ENCODE measurements at places on chromosomes 12 and 14.

DNA sequence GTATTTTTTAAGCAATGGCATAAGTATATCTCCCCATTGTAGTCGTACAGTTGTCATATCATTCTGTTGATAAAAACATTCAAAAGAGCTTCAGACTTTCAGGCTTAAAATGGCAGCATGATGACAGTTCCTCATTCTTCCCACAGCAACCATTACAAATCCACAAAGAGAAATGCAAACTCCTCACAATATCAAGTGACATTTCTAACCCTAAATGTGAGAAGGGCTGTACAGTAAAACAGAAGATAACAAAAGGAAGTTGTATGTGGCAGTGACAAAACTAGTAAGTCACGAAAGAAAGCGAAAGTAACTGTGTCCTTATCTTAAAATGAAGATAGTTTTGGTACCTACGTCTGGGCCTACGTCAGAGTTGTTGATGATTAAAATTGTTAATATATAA lies 46.7 kb downstream of the GXYLT1 start:
- no peak for DNase-seq

- DNase-seq, result peak; percentile 4
Observed at GRCh38 chr12:62260733-62261683, 804 bp downstream of the USP15 start.

DNA sequence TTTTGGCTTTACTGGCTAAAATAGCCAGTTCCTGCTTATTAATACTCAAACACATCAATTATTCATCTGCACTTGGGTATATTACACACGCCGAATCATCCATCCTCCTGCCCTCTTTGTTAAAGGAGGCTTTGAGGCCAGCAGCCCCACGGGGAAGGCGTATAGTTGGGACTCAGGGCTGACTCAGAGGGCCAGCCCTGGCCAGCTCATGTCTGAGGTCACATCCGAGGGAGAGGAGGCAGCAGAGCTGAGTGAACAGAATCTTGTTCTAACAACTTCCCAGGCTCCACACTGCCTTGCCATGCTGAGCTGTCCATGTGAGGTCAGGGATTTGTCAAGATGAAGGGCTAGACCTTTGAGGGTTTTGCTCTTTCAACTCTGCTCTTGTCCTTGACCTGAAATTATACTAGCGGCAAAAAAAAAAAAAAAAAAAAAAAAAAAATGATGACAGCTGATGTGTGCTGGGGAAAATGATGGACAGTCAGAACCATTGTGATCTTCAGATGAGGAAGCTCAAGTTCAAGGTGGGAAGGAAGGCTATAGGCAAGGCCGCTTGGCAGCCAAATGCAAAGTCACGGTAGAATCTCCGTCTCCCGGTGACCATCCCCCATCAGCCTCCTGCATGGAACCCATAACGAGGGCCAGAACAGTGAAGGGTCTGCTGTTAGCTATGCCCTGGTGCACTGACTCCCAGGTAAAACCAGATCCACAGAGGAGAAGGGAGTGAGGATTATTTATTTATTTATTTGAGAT lies 12.5 kb upstream of the MARK3 start:
- DNase-seq, result peak; percentile 74

GRCh38 chr14:54106661-54107377 lies 150.2 kb upstream of the BMP4 start:
- DNase-seq, result peak; percentile 86

- DNase-seq, result no peak
Observed at GRCh38 chr14:69693145-69693544, 73.8 kb upstream of the SRSF5 start.

GRCh38 chr12:26696613-26697092 lies 136.3 kb downstream of the ITPR2 start:
- no peak for DNase-seq

DNA sequence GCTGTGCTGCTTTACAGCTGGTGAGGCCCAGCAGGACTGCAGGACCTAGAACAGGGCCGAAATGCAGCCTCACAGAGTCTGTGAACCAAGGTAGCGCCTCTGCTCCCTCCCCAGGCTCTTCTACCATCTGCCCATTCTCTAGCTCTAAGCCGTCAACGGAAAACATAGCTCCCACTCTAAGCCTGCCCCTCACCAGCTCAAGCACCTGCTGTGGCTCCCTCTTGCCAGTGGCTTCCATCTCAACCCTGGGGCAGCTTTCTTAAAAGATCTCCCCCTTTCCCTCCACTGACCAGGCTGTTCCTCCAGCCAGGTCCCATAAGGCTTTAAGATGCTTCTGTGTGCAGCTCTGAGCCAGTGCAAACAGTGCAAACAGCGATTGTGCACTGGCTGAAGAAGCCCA lies 61.3 kb downstream of the RFLNA start:
- no peak for DNase-seq

GRCh38 chr14:50906326-50907065 lies 34.6 kb downstream of the ABHD12B start:
- DNase-seq, result no peak

- DNase-seq, result no peak
Observed at GRCh38 chr12:99609455-99610181, 37.9 kb upstream of the GARIN6 start.

- no peak for DNase-seq
Observed at GRCh38 chr14:32941668-32942065, 3.0 kb downstream of the NPAS3 start.

DNA sequence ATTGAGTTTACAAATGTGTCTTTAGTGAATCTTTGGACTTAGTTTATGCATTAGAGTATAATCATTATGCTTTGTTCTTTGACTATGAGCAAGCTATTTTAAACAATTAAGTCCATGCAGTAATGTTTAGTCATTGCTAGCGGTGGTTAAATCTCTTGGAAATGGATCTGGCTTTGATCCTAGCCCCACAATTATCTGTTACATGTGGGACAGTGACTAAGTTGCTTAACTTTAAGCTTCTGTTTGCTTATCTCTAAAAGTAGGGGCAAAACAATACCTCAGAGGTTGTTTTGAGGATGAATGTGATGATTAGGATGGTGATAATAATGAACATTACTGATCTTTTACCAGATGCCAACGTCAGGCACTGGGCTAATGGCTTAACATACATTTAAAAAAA lies 124.2 kb downstream of the NPAS3 start:
- DNase-seq, result no peak

GRCh38 chr12:62848418-62848817 lies 86.5 kb downstream of the PPM1H start:
- peak; percentile 72 for DNase-seq

- no peak for DNase-seq
Observed at GRCh38 chr12:8559676-8560075, 19.0 kb upstream of the CLEC4E start.

DNA sequence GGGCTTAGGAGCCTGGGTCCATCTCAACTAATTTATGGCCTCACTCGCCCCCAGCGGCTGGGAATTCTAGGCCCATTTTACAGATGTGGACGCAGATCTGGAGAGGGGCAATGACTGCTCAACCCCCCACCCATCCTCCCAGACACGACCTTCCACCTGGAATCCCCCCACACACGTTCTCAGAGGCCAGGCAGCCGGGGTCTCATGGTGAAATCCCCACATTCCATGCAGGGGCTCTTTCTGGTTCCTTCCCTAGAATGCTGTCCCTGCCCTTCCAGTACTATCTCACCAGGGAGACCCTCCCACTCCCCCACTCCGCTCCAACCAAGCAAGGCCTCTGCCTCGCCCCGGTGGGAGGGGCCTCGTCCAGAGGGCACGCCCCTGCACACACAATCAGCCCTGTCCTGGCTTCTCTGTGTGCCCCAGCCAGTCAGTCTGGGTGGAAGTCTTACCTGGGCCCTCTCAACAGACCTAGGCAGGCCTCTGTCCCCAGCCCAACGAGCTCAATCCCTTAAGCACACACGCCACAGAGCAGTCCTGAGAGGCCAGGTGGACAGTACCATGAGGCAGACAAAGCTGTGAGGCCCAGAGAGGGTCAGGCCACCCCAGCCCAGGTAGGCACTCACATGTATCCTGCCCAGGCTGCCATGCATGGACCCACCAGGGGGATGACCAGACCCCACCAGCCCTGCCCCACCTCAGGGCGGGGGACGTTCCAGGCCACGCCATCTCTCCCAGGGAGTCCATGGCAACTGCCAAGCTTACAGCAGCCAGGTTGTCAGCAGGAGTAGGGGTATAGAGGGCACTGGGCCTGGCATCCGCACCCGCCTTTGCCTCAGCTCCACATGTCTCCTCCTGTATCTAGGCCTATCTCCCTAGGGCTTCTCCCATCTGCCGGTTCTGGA lies 1.3 kb upstream of the ANKRD9 start:
- DNase-seq, result no peak

- no peak for DNase-seq
Observed at GRCh38 chr14:28059254-28059653, 707.3 kb upstream of the FOXG1 start.

DNA sequence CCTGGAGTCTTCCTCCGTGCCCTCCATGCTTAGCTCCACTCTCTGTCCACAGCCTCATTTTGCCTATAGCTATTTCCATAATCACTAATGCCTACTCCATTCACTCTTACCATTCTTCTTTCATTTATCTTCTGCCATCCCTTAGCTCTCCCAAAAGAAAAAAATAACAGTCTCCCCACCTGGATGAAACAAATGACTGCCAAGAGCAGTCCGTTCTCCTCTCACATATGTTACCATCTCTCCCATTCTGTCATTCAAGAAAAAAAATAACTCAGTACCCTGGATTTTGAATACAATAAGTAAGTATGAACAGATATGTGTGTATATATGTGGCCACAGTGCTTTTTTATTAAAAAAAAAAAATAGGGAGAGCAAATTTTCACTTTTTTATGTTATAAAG lies 13.2 kb downstream of the DUSP16 start:
- no peak for DNase-seq

DNA sequence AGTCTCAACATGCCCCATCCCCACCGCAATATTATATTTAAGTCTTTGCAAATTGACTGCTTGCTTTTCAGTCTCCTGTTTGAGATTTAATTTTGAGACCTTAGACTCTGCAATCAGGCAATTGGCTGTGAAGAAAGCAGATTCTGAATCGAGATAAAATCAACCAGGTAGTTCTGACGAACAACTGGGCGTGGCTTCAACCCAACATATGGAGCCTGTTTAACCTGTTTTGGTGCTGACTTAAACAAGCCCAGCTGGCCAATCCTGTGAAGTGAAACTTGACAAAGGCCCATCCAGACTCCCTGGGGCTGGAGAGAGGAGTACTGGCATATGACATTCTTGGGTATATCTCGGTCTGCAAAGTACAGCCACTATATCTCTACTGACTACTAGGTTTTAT lies 9.8 kb upstream of the CIPC start:
- DNase-seq, result no peak

DNA sequence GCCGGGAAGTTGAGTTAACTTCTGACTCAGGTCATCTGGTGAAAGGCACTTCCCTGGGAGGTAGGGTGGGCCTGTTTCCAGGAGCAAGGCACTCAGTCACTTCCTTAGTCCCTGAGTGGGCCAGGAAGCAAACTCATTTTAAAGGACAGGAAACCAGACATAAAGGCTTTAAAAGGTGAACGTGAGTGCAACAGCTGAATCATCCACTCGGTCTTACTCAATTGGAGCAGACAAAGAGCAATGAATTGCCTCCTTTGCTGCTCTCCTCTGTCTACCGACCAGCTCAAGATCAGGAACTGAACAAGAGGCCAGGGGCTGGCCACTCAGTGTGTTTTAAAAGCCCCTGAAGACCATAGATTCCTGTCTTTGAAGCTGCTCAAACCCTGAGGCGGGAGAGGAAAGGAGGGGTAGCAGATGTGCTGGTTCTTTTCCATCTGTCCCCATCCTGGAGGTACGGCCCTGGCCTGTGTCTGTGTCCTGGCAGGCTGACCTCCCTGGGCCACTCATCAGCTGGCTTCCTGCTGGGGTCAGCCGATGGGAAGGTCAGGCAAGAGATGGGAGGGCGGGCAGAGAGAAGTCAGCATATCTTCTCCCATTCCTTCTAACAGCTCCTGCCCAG lies 148.9 kb downstream of the PPM1H start:
- peak; percentile 48 for DNase-seq

GRCh38 chr12:59452259-59452658 lies 143.6 kb upstream of the SLC16A7 start:
- peak; percentile 69 for DNase-seq

DNA sequence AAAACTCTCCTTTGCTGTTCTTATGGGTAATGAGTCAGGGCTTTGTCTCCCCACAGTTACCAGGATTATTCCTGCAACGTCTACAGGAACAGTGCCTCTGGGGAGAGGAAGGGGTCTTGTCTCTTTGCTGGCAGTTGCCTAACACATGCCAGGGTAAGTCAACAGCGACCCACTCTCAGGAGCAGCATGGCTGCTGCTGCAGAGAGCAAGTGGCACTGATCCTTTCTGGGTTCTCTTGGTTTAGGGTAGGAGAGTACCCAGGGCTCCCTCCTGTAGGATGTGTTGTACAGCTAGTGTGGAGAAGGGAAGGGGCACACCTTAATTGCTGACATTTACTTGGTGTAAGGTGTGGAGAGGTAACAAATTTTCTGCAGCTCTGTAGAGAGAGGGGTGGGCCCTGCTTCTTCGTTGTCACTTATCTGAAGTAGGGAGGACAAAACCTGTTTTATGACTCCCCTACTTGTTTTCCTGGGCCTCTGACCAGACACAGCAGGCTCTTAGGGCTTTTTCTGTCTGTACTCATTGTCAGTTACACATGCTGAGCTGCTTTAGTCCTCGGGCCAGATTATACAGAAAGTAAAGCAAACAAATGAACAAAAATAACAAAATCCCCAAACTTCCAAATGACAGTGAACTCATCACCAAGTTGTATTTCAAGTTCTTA lies 168.2 kb downstream of the ACSS3 start:
- no peak for DNase-seq

DNA sequence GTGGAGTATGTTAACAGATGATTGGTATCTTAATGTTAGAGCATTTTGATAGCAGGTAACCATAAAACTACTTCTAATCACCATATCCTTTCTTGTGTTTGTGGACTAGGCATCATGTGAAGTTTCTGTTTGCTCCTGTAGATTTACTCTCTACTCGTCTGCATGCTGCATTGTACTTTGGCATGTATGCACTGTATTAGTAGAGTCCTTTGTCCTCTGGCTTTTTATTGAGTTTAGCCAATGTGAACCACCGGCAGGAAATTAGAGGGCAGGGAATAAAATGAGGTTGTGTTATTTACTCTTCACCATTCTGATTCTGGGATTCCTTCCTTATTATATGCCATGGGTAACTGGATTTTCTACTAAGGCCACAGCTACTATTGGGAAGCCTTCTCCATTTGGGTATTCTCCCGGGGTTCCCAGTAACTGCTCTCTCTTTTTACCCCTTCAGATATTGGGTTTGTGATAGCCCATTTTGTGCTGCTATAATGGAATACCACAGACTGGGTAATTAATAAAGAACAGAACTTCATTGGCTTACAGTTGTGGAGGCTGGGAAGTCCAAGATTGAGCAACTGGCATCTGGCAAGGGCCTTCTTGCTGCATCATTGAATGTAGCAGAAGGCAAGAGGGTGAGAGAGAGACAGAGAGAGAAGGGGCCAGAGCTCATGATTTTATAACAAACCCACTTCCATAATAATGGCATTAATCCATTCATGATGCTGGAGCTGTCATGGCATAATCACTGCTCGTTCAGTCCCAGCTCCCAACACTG lies 22.4 kb downstream of the FAM177A1 start:
- DNase-seq, result no peak

GRCh38 chr12:107145397-107145796 lies 52.0 kb upstream of the CRY1 start:
- no peak for DNase-seq

GRCh38 chr14:34425095-34425851 lies 36.8 kb downstream of the SPTSSA start:
- DNase-seq, result no peak

Data from HS-27A (cell line).